ENCODE measurements at places on chromosomes 7 and 10. TPM values are rescaled to one million over a fixed set of nuclear protein-coding genes. Genes with fewer than 3 reads are reported as not detected.

The AHR gene
- total RNA-seq, result 234 TPM

The HOXA4 gene
- 0.88 TPM for total RNA-seq

The ARPC1A gene
- 218 TPM for total RNA-seq

The LRRN3 gene
- total RNA-seq, result 0.18 TPM

Data from H4 (cell line).